ENCODE measurements at places on chromosomes 6 and 20. TPM values are rescaled to one million over a fixed set of nuclear protein-coding genes. Genes with fewer than 3 reads are reported as not detected.

The C6orf120 gene
- polyA plus RNA-seq, result 8.4 TPM

The EMILIN3 gene
- 0.02 TPM for polyA plus RNA-seq

The PSMB9 gene
- 19.0 TPM for polyA plus RNA-seq

The MYLK2 gene
- polyA plus RNA-seq, result 0.06 TPM

The MICB gene
- 24.7 TPM for polyA plus RNA-seq

The SLC17A2 gene
- not detected for polyA plus RNA-seq

The ZNF831 gene
- not detected for polyA plus RNA-seq

The ZNF334 gene
- 2.0 TPM for polyA plus RNA-seq

The SLC17A3 gene
- polyA plus RNA-seq, result not detected

The SSTR4 gene
- not detected for polyA plus RNA-seq

The TMEM244 gene
- not detected for polyA plus RNA-seq

The OPRM1 gene
- polyA plus RNA-seq, result not detected

The KIAA1755 gene
- 0.41 TPM for polyA plus RNA-seq

Data from mammary epithelial cell (primary cell).